ENCODE measurements at places on chromosomes 11 and 22.

DNA sequence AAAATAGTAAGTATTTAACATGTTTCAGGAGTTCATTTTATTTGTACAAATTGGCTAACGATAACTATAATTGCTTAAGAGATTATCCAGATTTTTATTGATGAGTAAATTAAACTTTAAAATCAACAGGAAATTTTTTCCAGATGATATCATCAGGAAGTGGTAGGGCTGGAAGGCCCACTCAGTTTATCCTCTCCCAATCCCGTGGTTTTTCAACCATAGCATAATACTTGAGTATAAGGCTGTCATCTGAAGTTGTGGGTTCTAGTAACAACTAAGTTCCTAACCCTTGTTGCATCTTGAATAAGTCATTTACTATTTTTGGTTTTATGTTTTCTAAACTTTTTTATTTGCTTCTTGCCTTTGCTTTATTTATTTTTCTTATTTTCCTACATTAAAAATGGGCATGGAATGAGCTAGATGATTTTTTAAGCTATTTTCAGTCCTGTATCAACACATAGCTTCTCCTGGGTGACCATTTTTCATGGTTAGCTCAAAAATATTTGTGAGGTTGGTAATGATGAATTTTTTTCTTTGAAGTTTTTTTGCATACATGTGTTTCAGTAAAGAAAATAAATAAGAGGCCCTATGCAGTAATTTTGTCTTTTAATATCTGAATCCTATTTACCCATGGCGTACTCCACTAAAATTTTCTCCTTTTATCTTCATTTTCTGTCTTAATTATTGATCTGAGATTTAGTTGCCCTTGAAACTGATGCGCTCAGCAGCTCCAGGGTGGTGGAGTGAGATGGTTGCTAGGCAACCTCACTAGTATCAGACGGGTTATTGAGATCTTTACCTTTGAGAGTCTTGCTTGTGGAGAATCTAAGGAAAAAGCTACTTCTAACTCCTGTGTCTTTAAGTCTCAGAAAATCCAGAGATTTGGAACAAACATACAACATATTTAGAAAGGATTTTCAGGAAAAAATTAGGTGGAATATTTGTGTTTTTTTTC lies 452.0 kb upstream of the CCDC179 start:
- no peak for DNase-seq

DNA sequence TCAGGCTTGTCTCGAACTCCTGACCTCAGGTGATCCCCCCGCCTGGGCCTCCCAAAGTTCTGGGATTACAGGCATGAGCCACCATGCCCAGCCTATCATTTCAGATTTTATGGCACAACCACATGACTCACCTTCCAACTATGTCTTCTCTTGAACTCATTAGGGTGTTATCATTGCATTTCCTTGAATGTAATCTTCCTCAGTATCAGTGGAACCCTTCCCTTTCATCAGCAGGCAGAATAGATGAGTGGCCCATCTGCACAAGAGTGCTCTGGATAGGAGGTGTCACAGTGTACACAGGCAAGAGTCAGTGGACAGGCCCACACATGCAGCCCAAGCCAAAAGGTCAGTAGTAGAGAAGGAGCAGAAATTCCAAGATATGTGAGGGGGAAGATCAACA lies 29.1 kb upstream of the AQP11 start:
- DNase-seq = no peak

GRCh38 chr11:134668076-134668475 lies 256.0 kb upstream of the B3GAT1 start:
- no peak for DNase-seq

GRCh38 chr11:127451861-127452260 lies 451.3 kb upstream of the KIRREL3 start:
- DNase-seq = no peak

DNA sequence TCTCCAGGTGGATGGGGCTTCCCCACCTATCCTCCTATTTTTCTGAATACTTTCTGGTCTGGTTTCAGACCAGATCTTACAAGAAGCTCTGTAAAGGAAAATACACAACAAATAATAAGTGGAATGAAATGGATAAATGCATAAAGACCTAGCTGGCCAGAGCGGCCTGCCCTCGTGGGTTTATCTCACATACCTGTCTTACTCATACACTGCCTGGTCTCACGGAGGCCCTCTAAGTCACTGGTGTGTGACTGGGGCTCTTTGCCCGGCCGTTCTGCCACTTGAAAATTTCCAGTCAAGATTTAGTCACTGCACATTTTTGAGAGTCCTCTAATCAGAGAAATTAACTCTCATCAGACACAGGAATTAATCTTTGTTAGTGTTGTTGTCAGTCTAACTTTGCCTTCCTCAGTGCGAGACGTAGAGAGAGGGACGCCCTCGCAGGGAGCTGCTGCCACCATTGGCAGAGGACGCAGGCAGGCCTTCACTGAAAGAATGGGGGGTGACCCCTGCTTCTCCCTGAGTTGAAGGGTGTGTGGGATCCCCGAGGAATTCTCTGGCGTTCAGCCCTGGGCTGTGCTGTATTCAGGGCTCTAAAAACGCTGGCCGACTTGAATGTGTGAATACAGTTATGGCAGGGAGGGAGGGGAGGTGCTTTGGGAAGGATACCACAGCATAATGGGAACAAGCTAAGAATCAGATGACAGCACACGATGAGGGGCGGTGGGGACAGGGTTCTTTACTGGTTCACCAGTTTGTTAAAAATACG lies 46.3 kb upstream of the CADM1 start:
- DNase-seq = no peak
